Bronchial smooth muscle cell (primary cell): ENCODE measurements at places on chromosomes 3 and 15. TPM values are rescaled to one million over a fixed set of nuclear protein-coding genes. Genes with fewer than 3 reads are reported as not detected.

The OSBPL10 gene
- 1.7 and 5.0 TPM in 2 replicates for total RNA-seq

The PIF1 gene
- total RNA-seq = 4.3 and 7.7 TPM in 2 replicates

The HYAL1 gene
- total RNA-seq = 1.2 and 2.7 TPM in 2 replicates

The B3GNT5 gene
- total RNA-seq = 4.9 and 7.3 TPM in 2 replicates
